ENCODE measurements at places on chromosomes 11 and 22. TPM values are rescaled to one million over a fixed set of nuclear protein-coding genes. Genes with fewer than 3 reads are reported as not detected.

CNGA4 gene
- not detected for total RNA-seq

- no peak for DNase-seq
Measured at GRCh38 chr11:43954241-43954640, 11.8 kb downstream of the C11orf96 start.

DNA sequence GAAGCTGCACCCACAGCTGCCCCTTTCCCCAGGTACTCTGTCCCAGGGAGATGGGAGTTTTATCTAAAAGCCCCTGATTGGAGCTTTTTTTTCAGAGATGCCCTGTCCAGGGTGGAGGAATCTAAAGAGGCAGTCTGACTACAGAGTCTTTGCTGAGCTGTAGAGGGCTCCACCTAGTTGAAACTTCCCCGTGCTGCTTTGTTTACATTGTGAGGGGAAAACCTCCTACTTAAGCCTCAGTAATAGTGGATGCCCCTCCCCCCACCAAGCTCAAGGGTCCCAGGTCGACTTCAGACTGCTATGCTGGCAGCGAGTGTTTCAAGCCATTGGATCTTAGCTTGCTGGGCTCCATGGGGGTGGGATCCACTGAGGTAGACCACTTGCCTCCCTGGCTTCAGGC is 470.1 kb upstream of the LARGE1 start:
- DNase-seq, result no peak

DNA sequence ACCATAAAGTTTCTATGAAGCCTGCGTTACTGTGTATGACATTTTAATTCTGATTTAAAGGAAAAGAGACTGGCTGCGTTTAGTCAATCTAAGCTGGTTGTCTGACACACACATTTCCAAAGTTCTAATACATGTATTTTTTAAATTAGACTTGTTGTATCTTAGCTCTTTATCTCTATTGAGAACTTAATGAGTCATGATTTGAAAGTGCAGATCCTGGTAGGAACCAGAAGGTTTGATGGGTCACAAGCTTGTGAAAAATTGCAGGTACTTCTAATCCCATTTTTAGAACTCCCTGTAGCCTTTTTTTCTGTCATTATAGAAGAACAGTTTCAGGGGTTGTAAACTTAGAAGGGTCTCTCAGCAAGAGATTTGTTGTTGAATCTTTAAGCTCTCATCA is 210.3 kb downstream of the DDX10 start:
- DNase-seq, result no peak

- DNase-seq, result no peak
Measured at GRCh38 chr11:64245401-64245796, 1.3 kb downstream of the PPP1R14B start.
